NCI-H524 (cell line): ENCODE measurements at places on chromosomes 13 and 19.

GRCh38 chr13:74570046-74570445 lies 435.8 kb upstream of the KLF12 start:
- DNase-seq: no peak

DNA sequence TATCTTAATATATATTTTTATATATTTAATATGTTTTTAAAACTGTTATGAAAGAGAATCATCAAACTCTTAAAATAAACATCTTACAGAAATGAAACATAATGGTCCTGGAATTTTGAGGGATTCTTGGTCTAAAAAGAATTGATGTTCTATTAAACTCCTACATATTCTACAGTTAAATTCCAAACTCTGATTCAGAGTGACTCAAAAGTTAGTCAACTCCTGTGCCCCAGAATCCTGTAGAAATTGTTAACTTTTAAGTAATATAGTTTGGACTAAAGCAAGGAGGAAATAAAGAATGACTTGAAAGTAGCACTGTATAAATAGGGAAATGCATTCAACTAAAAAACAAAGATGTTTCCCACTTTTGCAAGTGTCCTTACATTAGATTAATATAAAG lies 47.7 kb downstream of the FNDC3A start:
- no peak for DNase-seq

- DNase-seq: peak; percentile 28
Observed at GRCh38 chr19:16076154-16076957, at the start of gene TPM4. Gene TPM4 (plus strand): TSS chr19:16076495. CDS start chr19:16076566, 71 bp downstream.

- peak; percentile 93 for DNase-seq
Observed at GRCh38 chr13:46348961-46349360, 38.1 kb downstream of the RUBCNL start.

GRCh38 chr13:110187641-110188161 lies 119.3 kb downstream of the COL4A1 start:
- no peak for DNase-seq

DNA sequence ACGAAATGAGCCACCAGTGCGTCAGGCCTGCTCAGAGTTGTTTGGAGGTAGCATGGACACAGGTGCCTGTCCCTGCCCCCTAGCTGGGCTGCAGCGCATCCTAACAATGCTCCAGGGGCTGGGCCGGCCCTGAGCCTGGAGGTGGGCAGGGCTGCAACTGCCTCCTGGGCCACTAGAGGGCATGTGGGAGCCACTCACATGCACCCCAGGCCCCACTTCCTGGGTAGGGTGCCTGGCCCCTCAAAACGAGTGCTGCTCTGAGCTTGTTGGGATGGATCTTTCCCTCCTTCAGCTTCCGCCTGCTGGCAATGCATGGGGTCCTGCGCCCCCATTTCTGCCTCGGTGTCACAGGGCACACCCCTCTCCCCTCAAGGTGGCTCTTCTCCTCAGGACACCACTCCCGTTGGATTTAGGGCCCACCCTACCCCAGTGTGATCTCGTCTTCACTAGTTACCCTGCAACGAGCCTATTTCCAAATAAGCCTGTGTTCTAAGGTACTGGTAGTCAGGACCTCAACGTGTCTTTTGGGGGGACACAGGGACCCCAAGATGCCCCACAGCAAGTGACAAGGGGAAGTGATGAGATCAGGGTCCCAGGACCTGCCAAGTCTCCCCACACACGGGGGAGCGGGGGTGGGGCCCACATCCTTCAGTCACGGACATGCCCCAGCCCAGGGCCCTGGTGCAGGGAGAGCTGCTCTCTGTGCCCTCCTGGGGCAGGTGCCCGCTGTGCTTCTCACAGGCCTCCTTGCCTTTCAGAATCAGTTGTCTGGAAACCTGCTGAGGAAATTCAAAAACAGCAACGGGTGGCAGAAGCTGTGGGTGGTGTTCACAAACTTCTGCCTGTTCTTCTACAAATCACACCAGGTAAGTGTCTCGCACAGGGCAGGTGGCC lies 131.3 kb downstream of the STK24 start:
- no peak for DNase-seq

DNA sequence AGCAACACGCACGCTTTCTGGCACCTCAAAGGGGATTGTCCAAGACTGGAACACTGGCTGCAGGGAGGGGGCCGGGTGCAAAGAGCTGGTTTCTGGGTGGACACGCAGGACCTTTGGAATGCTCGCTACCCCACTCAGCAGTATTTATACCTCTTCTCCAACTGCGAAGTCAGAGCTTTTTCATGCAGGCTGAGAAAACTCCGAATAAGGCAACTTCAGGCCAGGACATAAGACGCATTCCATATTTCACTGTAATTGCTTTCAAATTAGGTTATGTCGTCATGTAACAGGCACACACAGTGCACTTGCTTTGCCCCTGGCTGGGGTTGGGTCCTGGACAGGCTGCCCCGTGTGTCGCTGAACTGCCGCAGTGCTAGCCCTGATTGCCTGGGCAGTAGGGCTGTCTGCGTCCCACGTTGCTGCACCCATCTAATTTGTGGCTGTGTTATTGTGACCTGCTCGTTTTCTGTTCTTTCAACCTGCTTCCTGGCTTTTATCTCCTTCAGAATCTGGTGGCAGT lies 44.5 kb downstream of the ACTN4 start:
- no peak for DNase-seq

- peak; percentile 96 for DNase-seq
Observed at GRCh38 chr13:25678398-25678797, 306.6 kb downstream of the ATP8A2 start.

DNA sequence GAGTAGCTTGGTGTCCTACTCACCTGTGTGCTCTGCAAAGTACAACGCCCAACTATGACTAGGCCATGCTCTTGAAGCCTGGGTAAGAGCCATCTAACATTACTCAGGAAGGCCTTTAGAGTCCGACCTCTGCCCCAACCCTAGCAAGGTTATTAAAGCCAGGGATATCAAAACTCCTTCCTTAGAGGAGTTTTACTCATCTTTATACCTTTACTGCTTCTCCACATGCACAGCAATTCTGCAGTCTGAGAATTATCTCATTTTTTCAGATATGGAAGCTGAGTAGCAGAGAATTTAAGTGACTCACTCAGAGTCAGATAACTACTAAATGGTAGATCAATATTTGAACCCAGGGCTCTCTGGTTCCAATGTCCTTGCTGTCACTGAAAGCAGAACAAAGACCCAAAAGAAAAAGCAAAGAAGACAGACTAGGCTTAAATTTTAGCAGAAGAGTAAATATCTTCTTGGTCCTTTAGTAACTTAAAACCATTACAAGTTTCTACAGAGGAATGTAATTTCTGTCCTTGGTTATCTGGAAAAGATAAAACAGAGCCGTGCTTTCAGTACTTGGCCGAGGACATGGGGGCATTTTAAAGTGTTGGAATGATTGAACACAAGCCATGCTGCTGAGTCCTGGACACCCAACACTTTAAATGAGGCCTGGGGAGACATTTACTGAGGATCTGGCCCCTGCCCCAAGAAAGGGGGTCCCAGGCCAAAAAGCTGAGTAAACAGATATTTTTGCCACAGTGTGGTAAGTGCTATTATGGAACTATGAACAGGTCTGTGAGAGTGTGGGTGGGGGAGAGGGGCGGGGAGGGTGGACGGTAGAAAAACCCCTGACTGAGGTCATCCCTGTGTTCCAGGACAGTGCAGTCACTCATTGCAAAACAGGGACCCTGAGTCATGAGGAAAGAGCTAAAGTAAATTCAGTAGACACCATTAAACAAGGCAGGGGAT lies 18.4 kb upstream of the KPNA3 start:
- DNase-seq: no peak

GRCh38 chr13:31276421-31276820 lies 76.6 kb downstream of the B3GLCT start:
- no peak for DNase-seq
